Stimulated activated CD8-positive, alpha-beta memory T cell treated with anti-CD3 and anti-CD28 coated beads, Interleukin-4, amount 100 ng/mL, for 48 hours (primary cell): ENCODE measurements at places on chromosomes 2 and 18.
A peak's percentile ranks its signal among the peaks of the same experiment; 100 is the strongest.

DNA sequence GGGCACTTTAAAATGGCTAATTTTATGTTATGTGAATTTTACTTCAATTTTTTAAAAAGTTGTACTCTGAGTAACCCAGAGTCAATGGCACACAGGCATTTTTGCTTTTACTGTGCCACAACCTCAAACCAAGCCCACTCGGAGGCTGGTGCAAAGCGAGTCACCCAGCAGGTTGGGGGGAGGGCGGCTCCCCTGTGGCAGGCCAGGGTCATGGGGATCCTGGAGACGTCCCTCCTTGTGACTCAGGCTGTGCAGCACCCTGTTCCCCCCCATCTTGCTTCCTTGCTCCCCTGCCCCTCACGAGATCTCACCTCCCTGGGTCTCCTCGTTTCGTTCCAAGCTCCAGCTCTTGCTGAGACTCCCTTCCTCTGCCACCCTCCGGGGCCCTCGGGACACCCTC lies 58.6 kb downstream of the POMC start:
- DNase-seq = peak; percentile 65

- no peak for DNase-seq
Observed at GRCh38 chr2:106011380-106011779, 182.7 kb downstream of the UXS1 start.

DNA sequence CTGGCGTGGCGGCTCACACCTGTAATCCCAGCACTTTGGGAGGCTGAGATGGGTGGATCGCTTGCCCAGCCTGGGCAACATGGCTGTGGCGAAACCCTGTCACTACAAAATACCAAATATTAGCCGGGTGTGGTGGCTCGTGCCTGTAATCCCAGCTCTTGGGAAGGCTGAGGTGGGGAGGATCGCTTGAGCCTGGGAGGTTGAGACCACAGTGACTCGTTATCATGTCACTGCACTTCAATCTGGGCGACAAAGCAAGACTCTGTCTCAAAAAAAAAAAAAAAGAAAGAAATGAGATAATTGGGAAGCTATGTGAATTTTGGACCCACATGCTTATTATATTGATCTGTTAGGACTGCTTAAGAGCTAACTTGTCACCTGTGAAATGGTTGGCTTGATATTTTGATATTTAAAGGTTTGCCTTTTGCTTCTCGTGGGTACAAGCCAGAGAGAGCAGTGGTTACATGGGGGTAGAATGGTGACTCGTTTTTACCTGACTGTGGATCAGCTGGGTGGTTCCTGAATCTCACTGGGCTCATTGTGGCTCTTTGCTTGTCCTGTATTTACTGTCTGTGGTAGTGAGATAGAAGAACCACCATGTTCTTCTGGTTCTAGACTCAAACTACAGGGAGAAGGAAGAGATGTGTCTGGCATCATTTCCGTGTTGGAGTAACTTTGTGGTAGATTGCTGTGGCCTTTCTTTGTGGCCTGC lies 28.9 kb downstream of the ZNF532 start:
- peak; percentile 26 for DNase-seq

- DNase-seq = no peak
Observed at GRCh38 chr2:118710481-118710880, 137.0 kb downstream of the EN1 start.

- DNase-seq = no peak
Observed at GRCh38 chr2:107128381-107128780, 242.4 kb upstream of the ST6GAL2 start.

DNA sequence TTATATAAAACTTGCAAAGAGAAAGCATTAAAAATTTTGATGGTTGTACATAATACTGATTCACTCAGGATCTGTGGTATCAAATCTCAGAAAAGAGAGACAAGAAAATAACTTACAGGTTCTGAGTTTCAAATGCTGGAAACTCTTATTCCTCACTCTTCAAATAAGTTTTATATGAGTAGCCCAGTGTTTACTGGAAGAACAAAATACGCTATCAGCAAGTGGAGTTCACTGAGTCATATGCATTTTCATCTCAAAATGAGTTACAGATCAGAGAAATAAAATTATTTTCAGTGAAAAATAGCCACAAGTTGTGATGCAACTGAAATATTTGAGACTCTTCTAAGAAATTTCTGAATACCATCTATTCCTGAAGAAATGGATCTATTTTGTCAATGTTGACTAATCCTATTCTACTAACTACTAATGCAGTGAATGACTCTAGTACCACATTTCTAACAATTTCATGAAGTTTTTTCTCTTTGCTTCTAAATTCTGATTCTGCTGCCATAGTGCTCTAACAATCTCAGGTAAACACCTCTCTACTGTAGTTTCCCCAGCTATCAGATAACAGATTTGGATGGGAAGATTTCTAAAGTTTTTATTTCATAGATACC lies 391.7 kb downstream of the ZEB2 start:
- DNase-seq = no peak
